Uterus (tissue), 4 donors: ENCODE measurements at places on chromosomes 7 and 10. TPM values are rescaled to one million over a fixed set of nuclear protein-coding genes. Genes with fewer than 3 reads are reported as not detected.

The TACC2 gene
- total RNA-seq = 12.4 TPM

The COA1 gene
- 30.0 TPM for total RNA-seq

DNA sequence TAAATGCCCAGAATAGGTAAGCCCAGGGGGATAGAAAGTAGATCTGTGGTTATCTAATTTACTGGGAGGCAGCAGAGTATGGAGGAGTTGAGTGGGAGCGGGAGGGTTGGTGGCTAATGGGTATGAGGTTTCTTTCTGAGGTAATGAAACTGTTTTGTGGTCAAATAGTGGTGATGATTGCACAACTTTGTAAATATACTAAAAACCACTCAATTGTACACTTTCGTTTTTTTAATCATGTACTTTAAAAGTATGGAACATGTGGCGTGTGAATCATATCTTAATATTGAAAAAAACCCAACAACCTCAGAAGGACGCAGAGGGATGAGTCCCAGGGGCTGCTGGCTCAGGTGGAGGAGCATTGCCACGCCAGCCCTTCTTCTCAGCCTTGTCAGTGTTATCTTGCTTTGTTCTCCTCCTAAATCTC is 118.1 kb downstream of the WDR11 start:
- no peak for DNase-seq

DNA sequence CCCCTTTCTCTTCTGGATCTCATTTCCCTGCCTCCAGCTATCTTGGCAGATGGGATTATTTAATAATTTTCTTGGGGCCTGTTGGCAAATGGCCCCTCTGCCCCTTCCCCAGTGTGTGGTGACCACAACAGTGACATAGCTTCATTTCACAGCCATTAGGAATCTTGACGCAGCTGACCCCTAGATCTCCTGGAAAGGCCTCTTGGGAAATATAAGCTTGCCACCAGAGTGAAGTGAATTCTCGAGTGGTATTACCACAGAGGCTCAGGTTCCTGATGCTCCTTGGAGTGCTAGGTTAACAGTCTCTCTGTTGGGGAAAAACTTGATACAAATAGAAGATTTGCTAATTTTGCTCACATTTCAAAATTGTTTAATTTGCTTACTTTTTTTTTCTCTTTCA is 57.8 kb downstream of the AUTS2 start:
- DNase-seq = no peak

GRCh38 chr7:82443036-82443546 is 486 bp downstream of the CACNA2D1 start:
- DNase-seq = peak; percentile 38

DNA sequence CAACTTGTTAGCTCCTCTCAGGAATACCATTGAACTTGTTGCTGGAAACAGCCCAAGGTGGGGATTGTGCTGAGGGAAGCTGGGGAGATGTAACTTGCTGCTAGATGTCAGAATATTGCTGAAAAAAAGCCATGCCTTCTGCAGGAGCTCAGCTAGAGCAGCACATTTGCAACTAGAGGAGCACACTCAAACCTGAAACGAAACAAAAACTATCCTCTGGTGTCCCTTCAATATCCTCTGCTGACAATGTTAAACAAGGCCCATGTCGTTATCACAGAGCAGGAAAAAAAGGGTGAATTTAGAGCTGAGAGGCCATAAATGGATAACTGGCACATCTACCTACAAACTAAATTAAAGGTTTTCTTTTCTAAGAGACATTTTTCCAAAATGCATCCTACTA is 53.7 kb upstream of the MACC1 start:
- no peak for DNase-seq

DNA sequence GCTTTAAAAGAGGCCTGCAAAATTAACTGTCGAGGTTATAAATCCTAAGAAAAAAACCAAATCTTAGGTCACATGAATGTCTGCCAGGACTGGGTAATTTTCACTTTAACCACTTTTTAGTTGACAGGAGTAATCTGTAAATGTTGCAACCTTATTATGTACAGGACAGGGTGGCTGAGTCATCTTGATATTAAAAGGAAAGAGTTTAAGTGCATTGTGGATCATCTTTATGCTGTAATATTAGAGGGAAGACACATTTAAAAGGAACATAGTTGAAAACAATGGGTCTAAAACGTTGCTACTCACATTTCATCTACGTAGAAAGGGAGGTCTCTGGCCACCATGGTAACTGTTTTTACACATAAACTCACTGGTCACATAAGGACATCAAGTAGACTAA is 115.5 kb downstream of the LSMEM1 start:
- DNase-seq = no peak

- no peak for DNase-seq
These were observed 10.4 kb upstream of the AOAH start for GRCh38 chr7:36734731-36735130.

GRCh38 chr10:89258881-89259280 is 7.3 kb upstream of the LIPA start:
- DNase-seq = no peak

GRCh38 chr10:125014086-125014830 is 72.3 kb downstream of the ZRANB1 start:
- no peak for DNase-seq

- no peak for DNase-seq
These were observed 77.4 kb downstream of the VOPP1 start for GRCh38 chr7:55494951-55495350.

DNA sequence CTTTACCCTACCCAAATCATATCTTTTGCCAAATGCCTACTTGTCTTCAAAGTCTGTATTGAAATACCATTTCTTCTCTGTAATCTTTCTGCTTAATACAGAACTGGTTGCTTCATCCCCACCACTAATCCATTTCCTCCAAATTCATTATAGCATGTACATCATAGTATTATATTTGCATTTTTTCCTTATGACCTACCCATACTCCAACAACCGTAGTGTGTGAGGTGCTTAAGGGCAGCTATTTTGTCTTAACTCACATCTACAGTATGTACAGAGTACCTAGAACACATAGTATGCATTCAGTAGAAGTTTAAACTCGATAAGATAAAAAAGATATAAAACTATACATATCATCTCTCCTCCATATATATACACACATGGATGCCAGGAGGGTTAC is 23.7 kb downstream of the ACSL5 start:
- DNase-seq = no peak

GRCh38 chr10:14569274-14570060 is 205.2 kb downstream of the FAM107B start:
- no peak for DNase-seq

GRCh38 chr7:39493934-39494333 is 72.3 kb upstream of the YAE1 start:
- no peak for DNase-seq

DNA sequence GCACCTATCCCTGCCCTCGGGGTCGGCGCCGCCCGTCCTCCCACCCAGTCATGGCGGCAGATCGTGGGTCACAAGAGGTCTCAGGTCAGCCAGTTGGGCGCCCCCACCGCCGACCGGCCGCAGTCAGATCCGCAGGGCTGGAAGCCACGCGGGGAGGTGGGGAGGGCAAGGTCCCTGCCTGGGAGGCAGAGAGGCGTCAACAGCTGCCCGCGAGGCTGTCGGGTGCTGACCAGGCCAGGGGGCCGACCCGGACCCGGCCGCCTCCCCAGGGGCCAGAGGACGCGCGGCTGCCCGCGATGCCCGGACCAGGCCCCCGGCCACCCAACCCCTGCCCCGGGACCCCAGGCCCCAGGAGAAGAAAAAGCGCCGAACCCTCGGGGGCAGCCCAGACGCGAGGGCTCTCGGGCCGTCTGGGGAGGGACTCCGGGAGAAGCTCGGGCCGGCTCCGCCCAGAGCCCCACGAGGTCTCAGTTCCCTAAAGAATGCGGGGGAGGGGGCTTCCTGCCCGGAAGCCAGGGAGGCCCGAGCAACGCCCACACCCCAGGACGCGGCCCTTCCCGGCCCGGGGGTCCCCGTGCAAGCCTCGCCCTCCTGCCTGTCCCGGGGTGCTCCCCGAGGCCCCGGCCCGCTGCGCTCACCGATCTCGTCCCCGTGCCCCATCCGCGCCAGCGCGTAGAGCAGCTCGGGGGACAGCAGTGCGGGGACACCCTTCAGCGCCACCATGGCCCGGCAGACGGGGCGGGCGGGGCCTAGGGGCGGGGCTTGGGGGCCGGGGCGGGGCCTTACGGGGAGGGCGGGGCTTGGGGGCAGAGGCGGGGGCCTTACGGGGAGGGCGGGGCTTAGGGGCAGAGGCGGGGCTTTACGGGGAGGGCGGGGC is at the start of gene FUOM:
Gene FUOM, minus strand, starts transcription at position 735 of the 877 bp plus-strand sequence. Its CDS starts 12 bp downstream, at position 723.
- peak; percentile 40 for DNase-seq

DNA sequence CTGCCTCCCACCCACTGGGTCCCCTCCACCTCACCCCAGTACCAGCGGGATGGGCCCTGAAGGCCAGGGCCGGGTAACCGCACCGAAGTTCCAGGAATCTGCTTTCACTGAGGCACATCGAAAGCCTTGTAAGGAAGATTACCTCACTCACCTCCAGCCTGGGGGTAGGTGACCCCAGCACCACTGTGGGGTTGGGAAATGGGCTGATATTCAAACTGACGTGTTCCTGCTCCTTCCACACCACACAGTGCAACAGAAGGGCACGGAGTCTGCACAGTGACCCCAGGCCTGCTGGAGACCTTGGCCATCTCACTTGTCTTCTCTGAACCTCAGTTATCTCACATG is 29.8 kb downstream of the NPS start:
- no peak for DNase-seq

GRCh38 chr10:46517541-46517940 is 38.9 kb downstream of the GPRIN2 start:
- DNase-seq = no peak

GRCh38 chr10:5818894-5819293 is 5.7 kb upstream of the GDI2 start:
- DNase-seq = no peak

GRCh38 chr7:112072541-112073245 is 133.5 kb downstream of the DOCK4 start:
- no peak for DNase-seq

DNA sequence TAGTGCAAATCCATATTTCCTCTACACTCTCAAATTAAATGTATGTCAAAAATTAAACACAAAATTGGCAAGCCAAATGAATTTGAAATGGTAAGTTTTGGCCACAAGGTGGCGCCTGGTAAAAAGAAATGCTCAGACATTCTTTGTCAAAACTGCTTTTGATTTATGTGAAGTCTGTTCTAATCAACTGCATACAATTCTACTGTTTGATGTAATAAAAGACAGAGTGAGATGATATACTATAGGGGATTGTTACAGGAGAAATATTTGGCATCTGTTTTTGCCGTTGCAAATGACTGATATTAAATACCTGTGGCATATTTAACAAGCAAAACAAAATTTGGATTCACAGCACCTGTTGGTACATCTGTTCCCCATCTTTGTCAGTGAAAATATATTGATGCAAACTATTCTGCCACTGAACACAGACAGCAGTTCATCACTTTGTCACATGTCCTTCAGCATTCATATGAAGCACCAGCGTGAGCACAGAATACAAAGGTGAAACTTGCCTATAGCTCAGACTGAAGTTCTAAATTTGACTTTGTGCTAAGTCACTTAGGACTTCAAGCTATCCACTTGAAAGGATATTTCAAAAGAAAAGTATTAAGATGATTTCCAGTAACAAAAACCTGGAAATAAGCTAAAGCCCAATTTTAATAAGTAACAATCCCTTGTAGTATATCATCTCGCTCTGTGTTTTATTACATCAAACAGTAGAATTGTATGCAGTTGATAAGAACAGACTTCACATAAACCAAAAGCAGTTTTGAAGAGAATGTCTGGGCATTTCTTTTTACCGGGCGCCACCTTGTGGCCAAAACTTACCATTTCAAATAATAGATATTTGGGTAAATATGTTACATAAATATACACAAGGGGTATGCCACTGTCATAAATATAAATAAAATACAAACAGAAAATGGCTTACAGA is 10.2 kb upstream of the CH25H start:
- peak; percentile 35 for DNase-seq
